Suppressor macrophage (primary cell): ENCODE measurements at places on chromosomes 12 and 14.
A peak's percentile ranks its signal among the peaks of the same experiment; 100 is the strongest.

GRCh38 chr12:88810806-88811205 lies 230.5 kb upstream of the KITLG start:
- no peak for DNase-seq

DNA sequence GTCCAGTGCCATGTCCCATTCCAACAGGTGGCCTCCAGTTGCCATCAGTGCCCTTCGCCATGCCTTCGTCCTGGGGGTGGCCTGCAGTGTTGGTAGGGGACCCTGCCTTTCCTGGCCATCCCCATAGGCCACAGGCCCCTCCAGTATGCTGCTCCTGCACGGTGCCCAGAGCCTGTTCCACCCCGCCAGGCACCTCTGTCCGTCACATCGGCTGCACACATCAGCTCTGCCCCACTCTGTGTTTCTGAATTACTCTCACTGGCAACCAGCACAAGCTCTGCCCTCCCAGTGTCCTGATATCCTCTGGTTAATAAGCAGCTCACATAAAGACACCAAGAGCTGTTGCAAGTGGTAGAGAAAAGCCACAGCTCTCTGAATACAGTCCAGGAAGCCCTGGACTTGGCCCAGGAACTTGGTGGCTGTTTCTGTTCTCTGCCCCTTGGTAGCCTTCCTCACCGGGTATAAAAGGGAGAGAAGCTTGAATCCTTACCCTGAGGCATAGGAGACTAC lies 31.3 kb upstream of the ATP2A2 start:
- peak; percentile 14 for DNase-seq

- DNase-seq, result no peak
Observed at GRCh38 chr14:85124631-85125290, 405.2 kb upstream of the FLRT2 start.

- peak; percentile 90 for DNase-seq
Observed at GRCh38 chr14:71235875-71236274, 328.6 kb downstream of the PCNX1 start.

DNA sequence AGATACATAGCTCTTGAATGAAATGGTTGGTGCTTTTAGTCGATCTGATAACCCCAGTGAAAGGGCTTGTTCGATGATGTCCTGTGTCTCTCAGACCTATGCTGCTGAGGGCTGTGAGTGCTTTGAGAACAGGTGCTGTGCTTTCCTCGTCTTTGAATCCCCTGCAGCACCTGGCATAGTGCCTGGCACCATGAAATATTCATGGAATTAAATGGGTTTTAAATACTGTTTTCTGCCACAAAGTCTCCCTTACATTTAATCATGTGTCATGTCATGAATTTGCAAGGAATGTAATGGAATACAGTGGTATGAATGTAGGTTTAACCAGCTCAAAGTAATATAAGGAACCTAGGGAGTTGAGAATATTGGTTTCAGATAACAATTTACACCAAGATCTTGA lies 220.5 kb upstream of the PRICKLE1 start:
- no peak for DNase-seq

GRCh38 chr14:81401420-81402122 lies 1.4 kb upstream of the STON2 start:
- peak; percentile 83 for DNase-seq

DNA sequence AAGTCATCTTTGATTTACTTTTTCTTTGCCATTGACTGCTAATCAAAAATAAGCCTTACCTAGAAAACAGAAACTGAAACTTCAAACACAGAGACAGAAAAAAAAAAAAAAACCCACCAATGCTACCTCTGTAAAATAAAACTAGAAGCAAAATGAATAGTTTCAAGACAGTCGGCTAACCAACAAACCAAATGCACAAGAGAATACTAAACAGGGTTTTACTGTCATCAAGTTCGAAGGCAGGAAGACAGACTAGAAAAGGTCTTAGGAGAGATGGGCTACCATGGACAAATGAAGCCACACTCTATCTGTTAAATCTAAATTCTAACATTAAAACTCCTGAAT lies 59.5 kb downstream of the SEL1L start:
- DNase-seq, result no peak

GRCh38 chr12:57845478-57846284 lies 848 bp downstream of the CTDSP2 start:
- peak; percentile 60 for DNase-seq

DNA sequence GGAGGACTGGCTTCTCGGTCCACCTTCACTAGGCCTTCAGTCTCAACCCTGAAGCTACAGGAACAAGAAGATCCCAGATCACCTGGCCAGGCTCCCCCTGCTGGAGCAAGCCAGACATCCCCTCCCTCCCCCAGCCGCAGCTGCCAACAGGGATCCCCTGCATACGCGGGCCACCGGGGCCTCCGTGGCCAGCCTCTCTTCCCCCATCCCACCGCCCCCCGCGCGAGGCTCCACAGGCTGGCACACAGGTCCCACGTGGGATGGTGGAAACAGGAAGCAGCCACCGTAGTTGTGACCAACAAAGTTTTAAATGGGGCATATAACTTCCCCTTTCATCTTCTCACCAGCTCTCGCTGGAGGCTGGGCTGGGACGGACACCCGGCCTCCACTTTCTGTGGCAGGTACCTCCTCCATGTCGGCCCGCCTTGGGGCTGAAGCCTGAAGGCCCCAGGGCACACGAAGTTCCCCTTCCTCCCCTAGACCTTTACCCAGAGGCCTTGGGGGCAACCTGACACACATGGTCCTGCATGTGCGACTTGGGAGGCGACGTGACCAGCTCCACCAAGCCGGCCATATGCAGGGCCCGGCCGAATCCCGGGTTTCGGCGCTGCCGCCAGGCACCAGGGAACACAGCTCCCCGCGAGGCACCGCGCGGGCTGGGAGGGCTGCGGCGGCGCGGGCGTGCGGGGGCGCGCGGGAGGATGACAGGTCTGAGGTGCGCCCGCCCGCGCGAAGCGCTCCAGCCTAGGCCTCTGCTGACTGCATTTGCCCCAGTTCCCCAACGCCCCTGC lies 44.4 kb upstream of the PNMA1 start:
- peak; percentile 94 for DNase-seq

DNA sequence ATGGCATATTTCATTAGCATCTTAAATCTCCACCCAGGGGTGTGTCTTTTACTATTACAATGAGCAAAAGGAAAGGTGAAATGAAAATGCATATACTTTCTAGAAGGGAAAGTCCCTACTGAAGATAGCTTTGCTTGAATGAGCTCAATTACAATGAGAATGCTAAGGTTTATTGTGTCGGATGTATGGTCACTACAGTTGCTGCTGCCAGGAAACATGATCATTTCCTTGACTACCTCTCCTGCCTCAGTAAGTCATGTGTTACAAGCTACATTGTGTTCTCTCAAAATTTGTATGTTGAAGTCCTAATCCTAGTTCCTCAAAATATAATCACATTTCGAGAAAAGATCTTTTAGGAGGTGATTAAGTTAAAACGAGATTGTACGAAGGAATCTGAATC lies 322.2 kb downstream of the MDGA2 start:
- no peak for DNase-seq

DNA sequence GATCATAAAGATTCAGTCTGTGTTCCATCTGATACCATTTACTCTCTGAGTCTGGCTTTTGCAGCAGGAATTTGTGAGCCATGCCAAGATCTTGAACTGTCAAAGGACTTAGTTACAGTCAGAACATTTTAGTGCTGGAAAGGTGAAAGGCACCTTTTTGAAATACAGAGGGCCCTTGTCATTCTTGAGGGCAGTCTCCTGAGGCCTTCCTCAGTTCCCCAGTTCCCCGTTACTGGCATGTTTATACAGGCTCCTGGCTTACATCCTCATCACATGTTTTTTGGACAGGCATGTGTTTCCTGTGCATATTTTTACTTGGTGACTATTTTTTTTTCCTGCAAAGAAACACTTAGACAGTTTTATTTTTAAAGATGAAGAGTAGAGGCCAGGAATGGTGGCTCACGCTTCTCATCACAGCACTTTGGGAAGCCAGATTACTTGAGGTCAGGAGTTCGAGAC lies 21.0 kb downstream of the CFAP54 start:
- no peak for DNase-seq

- no peak for DNase-seq
Observed at GRCh38 chr12:68140556-68140955, 19.0 kb downstream of the IFNG start.

DNA sequence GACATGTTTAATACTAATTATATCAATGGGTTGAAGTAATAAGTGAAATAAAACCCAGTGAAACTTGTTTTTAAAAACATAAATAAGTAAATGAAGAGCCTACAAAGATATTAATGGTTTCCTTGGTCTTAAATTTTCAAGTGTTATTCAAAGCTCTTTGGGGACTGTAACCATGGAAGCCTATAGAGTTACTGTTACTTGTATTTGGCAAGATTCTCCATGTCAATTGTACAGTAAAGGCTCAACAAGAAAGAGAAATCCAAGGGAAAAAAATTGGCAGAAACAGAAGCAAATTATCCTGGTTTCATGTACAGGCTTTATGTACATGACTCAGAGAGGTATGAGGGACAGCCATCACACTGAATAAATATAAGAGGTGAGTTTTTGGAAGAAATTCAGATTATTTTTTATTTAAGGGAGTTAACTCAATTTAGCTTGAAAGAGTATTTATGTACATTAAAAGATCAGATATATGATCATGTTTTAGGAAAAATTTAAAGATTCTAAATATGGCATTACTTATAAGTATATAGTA lies 151.1 kb upstream of the HMGA2 start:
- DNase-seq, result no peak

GRCh38 chr12:110848314-110848923 lies 1.6 kb downstream of the CCDC63 start:
- DNase-seq, result no peak

DNA sequence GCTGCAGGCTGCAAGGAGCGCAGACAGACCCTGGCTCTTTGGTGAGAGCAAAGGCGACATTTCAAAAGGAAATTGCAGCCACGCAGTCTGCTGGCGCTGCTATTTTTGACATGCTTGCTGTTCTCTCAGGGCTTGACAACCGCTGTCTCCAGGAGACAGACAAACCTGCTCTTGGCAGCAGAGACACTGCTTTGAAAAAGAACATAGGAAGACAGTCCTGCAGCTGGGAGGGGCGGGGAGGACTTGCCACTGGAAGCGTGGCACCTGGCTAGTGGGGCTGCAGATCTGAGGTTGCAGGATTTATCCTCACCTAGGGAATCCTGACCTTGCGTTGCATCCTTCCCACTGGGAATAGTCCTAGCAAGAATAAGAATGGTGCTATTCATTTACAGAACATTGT lies 91.8 kb upstream of the KCNA1 start:
- DNase-seq, result no peak

GRCh38 chr12:30197392-30198057 lies 413.8 kb upstream of the TMTC1 start:
- DNase-seq, result no peak

DNA sequence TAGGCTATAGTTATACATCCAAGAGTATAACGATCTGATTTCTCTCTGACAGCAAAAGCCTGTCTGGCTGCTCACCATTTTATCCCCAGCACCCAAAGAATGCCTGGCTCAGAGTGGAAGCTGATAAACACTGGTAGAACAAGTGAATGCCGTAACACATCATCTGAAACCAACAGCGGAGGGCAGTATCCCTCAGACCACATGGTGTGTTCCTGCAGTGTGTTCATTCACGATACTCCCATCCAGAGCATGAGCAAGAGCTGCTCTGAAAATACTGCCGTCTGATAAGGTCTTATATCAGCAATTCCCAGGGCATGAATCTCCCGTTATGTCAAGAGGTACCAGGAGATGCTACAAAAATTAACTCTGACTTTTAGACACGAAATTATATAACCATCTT lies 95.9 kb downstream of the TTC7B start:
- DNase-seq, result no peak

GRCh38 chr14:105039458-105040205 lies 18.7 kb upstream of the CDCA4 start:
- no peak for DNase-seq

GRCh38 chr12:50006754-50007442 lies 18.4 kb downstream of the RACGAP1 start:
- no peak for DNase-seq

DNA sequence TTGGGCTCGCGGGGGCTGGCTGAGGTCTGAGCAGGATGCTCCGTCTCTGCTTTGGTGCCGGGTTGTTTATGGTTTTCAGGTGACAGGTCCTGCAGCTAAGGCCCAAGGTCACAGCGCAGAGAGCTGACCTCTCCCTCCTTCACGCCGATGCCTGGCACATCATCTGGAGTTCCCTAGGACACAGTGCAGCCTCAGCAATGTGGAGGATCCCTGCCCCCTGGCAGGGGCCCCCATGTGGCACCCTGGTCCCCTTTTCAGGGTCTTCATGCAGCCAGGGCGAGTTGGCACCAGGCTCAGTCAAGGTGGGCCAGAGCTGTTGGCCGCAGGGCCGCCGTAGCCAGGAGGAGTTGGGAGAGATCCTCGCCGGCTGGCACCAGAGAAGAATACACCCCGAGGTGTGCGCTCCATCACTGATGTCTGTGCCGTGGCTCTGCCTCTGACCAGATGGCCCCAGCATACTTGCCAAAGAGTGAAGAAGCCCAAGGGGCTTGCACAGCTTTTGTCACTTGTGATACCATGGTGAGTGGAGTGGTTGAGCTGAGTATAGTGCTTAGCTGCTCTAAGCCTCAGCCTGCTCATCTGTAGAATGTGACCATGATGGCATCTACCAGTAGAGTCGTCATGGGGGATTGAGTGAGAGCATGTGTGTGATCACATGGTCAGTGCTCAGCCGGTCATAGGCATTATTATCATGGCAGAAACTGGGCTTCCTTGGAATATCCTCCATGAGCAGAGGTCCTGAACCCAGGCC lies 11.0 kb downstream of the TPCN1 start:
- DNase-seq, result no peak

- DNase-seq, result peak; percentile 92
Observed at GRCh38 chr14:68692916-68693771, 99.7 kb downstream of the ZFP36L1 start.

DNA sequence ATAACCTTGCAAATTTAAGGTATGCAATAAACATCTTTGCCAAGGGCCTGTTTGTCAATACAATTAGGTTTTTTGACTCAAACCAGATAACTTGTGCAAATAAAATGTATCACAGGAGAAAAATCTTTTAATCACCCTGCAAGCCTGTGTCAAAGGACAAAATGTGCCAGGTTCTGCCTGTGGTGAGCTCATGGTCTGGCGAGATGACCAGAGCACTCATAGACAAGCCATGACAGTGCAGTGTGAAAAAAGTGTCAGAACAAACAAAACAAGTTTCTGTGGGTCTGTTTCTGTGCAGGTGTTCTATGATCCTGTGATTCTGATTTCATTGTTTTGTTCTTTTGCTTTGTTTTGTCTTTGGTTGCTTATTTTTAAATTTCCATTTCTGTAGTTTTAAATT lies 847.2 kb downstream of the VRK1 start:
- DNase-seq, result no peak

GRCh38 chr12:110708917-110709316 lies 20.0 kb upstream of the HVCN1 start:
- no peak for DNase-seq

GRCh38 chr12:51472984-51473383 lies 48.4 kb downstream of the SLC4A8 start:
- no peak for DNase-seq

- no peak for DNase-seq
Observed at GRCh38 chr12:10557766-10558165, 52.1 kb downstream of the EIF2S3B start.

DNA sequence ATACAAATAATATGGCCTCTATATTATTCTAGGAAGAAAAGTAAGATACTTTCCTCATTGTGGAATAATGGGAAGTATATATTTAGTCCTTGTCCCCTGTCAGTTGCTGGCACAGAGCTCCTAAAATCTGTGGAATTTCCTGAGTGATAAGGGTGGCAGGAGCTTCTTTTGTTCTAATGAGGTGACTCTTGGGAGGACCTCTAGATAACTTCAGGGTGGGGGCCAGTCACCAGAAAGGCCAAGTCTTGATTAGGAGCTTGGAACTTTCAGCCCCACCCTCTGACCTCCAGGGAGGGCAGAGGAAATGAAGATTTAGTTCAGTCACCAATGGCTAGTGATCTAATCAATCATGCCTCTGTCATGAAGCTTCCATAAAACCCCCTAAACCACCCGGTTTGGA lies 179.9 kb upstream of the PRICKLE1 start:
- no peak for DNase-seq
